Aorta (tissue), 5 donors: ENCODE measurements at places on chromosomes 2 and 18. TPM values are rescaled to one million over a fixed set of nuclear protein-coding genes. Genes with fewer than 3 reads are reported as not detected.

- DNase-seq, result no peak
These were observed 405.3 kb downstream of the STK39 start for GRCh38 chr2:167842047-167842446.

- DNase-seq, result no peak
These were observed 212.1 kb downstream of the LRRTM1 start for GRCh38 chr2:80092474-80092873.

DNA sequence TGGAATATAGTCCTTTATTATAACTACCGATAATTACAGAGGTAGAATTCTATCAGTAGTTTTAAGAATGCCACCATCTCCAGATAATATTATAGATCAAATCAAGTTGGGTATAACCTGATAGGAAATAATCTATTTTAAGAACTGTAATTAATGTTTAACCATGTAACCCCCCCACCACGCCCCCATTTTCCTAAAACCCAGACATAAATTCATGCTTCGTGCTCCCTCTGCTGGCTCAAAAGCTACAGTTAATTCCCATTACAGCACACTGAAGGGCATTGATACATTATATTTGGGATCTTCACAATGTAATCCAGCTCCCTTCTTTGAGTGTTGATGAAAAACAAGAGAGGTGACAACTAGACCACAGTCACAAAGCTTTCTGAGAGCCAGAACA, 228.0 kb upstream of the SMAD7 start:
- no peak for DNase-seq

GRCh38 chr2:192584976-192585375, 390.2 kb upstream of the TMEFF2 start:
- DNase-seq, result no peak

DNA sequence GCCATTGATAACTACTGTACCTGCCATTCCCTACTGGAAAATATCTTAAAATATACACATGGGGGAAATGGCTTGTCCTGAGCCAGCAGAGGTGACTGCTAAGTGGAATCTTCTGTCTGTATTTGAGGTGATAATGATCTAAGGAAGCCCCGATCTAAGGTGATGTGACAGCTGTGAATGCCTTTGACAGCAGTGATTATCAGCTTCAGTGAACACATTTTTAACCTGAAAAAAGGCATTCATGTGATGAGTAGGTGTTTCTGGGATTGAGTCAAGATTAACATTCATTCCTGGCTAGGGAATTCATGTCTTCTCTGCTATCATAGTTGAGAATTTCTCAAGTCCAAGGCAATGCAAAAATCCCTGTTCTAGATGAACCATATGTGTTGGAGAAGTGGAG, 9.1 kb upstream of the MAPRE2 start:
- no peak for DNase-seq

GRCh38 chr2:170486730-170487129, 228.4 kb upstream of the SP5 start:
- no peak for DNase-seq

DNA sequence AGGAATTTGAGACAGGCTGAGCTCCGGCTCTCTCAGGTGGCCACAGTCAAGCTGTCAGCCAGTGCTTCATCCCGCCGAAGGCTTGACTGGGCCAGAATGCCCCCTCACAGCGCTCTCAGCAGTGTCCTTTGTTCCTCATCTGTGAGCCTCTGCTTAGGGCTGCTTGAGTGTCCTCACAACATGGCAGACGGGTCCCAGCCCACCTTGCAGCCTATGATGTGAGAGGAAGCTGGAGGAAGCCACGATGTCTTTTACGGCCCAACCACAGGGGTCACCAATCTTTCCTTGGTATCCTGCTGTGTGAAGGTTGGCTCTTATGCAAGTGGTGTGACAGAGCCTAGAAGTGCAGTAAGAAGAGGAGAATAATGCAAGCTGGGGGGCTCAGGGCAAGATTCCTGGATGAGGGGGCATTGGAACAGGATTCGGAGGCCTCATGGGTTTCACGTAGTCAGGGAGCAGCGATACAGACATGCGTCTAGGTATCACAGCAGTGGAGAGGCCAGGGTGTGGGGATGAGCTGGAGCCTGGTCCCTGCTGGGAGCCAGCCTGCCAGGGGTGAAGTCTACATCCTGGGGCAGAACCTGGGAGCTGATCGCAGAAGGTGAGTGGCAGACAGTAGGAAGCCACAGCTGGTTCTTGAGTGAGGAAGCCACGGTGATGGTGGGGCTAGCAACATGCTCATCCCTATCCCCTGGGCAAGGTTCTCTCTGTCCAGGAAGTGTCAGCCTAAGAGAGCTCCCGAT, 234.1 kb downstream of the GLI2 start:
- no peak for DNase-seq

GRCh38 chr2:67612576-67613042, 215.5 kb downstream of the ETAA1 start:
- no peak for DNase-seq

- no peak for DNase-seq
These were observed 174.2 kb downstream of the SLC39A10 start for GRCh38 chr2:195830968-195831950.

GRCh38 chr2:219496825-219497494, 1.7 kb upstream of the GMPPA start:
- no peak for DNase-seq

- DNase-seq, result no peak
These were observed 81.4 kb downstream of the MTCL1 start for GRCh38 chr18:8786483-8787370.

DNA sequence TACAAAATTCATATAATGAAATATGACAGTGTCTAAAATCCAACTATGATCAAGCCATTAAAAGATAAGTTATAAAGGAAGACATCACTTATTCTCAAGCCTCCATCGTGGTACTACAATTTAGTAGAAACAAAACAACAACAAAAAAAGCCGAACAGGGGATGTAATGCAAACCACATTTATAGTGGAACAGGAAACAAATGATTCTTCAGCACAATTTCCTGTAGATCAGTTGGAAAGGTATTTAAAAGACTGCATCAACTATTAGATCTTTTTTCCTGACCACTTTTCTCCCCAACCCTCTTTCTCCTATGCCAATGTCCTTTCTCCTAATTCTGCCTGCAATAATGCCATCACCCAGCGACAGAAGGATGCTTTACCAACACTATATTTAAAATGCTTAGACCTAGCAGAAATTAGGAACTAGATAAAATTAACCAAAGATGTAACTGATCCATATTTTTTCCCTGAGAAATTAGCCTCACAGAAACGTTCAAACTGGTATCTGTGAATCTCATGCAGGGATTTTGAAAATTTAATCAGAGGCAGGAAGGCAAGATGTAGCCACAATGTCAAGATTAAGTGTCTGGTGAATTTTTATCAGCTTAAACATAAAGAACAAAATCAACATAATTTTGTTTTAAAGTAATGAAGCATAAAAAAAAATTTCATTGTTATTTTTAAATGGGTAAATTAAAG, 271.4 kb downstream of the TCF4 start:
- no peak for DNase-seq

- no peak for DNase-seq
These were observed 524.4 kb downstream of the BCL11A start for GRCh38 chr2:60028849-60029565.

- no peak for DNase-seq
These were observed 35.8 kb downstream of the HIBCH start for GRCh38 chr2:190283783-190284182.

- DNase-seq, result no peak
These were observed 55.0 kb downstream of the NDUFA10 start for GRCh38 chr2:239970004-239970623.

FKBP7 gene
- total RNA-seq, result 23.6 TPM

ALPG gene
- total RNA-seq, result not detected

VWA3B gene
- total RNA-seq, result 0.36 TPM

FAM98A gene
- 57.2 TPM for total RNA-seq

ZBTB7C gene
- total RNA-seq, result 18.2 TPM

PLEK gene
- 32.9 TPM for total RNA-seq

PDE6D gene
- total RNA-seq, result 26.2 TPM

SPP2 gene
- not detected for total RNA-seq
